Activated naive CD4-positive, alpha-beta T cell treated with anti-CD3 and anti-CD28 coated beads, Interleukin-2, amount 50 U/mL, for 16 hours (primary cell): ENCODE measurements at places on chromosomes 7 and 10.

DNA sequence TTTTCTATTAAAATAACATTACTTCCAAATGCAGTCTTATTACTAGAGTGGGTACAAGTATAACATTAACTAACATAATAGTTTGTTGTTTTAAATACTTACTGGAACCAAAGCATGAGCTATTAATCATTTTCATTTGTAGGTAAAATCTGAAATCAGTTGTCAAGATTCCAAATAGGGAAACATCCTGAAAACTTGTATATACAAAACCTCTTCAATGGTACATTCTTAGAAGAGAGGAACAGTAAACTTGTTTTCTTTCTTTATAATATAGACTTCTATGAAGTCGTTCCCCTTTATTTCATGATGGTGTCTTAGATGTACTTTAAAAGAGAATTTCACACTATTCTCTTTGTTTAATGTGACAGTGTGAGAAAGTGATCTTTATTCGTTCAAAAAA, 85.9 kb downstream of the VTI1A start:
- no peak for DNase-seq

- DNase-seq, result no peak
Measured at GRCh38 chr7:39922580-39922979, 27.5 kb upstream of the CDK13 start.

- DNase-seq, result no peak
Measured at GRCh38 chr7:71144963-71145362, 13.0 kb downstream of the GALNT17 start.

DNA sequence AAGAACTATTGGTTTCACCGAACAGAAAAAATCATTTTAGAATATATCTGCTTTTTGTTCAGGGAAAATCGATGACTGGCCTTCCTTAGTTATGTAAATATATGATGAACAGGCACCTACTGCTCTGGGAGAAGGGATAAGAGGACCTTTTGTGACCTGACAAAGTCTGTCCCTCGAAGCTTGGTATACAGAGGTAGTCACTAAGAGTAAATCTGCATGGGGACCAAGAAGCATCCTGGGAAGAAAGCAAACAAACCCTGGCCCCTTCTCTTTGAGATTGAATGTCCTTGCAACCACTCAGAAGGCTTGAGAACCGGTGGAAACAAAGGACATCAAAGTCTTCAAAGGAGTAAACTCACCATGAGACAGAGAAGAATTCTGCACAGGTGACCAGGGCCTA, 52.3 kb downstream of the SKIDA1 start:
- DNase-seq, result no peak

DNA sequence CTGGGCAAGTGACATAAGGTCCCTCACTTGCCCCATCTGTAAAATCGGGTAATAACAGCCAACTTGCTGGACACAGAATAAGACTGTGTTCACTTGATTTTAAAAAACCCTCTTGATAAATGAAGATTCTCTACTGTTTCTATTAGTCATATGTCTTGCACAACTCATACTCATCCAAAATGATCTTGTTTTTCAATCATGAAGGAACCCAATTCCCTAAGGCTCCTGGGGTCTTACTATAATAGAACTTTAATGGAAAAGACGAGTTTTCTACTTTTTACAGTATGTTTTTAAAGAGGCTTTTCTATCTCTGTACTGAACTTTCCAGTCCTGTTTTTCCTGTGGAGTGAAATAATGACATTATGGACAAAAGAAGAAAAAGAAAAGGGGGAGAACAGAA, 103.8 kb downstream of the ARID5B start:
- no peak for DNase-seq

- no peak for DNase-seq
Measured at GRCh38 chr7:150378115-150378852, 846 bp upstream of the ZNF775 start.

DNA sequence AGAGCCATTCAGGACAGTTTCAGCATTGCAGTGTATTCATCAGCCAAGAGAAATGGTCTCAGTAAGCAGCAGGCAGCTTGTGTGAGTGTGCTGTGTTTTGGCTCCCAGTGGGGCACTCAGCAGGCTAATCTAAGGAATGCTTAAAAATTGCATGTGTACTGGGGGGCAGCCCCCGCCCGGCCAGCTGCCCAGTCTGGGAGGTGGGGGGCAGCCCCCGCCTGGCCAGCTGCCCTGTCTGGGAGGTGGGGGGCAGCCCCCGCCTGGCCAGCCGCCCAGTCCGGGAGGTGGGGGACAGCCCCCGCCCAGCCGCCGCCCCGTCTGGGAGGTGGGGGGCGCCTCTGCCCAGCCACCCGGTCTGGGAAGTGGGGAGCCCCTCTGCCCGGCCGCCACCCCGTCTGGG, 116.2 kb downstream of the GRID1 start:
- no peak for DNase-seq

DNA sequence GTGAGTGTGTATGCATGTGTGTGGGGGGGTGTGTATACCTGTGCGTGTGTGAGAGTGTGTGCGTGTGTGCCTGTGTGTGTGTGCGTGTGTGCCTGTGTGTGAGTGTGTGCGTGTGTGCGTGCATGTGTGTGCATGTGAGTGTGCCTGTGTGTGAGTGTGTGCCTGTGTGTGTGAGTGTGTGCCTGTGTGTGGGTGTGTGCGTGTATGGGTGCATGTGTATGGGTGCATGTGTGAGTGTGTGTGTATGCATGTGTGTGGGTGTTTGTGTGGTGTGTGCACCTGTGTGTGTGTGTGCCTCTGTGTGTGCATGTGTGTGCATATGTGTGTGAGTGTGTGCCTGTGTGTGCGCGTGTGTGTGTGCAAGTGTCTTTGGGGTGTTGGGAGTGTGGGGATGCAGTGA, 6.4 kb downstream of the ANTXRL start:
- DNase-seq, result no peak

DNA sequence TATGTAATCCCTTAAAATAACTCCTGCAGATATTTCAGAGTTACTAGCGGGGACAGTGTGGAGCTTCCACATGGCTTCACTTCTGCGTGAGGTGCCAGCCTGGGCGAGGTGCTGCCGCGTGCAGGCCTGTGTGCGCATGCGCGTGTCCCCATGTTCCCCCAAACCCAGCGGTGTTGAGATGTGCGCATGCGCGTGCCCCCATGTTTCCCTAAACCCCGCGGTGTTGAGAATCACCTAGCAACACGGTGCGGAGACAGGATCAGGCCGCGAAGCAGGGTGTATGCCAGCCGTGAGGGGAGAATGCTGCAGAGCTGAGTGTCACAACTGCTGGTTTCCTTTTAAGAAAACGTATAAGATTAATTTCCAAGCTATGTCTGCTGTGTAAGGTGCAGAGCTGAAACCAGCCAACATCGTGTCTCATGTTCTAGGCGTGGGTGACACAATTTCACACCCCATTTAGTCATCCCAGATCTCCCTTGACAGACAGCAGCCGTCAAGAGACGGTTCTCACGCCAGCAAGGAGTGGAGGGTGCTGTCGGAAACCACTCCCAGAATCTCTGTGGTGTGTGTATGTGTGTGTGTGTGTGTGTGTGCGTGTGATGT, 71.9 kb upstream of the ADARB2 start:
- DNase-seq, result no peak

- DNase-seq, result no peak
Measured at GRCh38 chr10:18229826-18230225, 89.6 kb downstream of the CACNB2 start.

- DNase-seq, result no peak
Measured at GRCh38 chr10:52066383-52066782, 247.7 kb upstream of the DKK1 start.

DNA sequence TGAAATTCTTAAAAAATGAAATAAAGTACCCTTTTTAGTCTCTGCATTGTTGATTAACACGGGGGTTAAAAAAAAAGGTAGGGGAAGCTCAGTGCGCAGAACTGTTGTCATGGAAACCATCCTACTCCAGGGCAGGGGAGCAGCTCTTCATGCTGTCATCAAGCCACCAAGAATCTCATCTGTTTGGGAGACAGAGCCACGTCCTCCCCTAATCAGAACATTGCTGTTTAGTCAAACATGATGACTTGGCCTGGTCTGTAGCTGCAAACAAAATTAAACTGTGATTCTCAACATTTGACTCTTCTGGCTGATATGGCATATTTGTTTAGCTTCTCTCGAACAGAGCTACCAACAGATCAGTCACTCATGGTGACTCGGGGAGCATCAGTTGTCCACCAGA, 254.4 kb upstream of the KLF14 start:
- DNase-seq, result no peak

DNA sequence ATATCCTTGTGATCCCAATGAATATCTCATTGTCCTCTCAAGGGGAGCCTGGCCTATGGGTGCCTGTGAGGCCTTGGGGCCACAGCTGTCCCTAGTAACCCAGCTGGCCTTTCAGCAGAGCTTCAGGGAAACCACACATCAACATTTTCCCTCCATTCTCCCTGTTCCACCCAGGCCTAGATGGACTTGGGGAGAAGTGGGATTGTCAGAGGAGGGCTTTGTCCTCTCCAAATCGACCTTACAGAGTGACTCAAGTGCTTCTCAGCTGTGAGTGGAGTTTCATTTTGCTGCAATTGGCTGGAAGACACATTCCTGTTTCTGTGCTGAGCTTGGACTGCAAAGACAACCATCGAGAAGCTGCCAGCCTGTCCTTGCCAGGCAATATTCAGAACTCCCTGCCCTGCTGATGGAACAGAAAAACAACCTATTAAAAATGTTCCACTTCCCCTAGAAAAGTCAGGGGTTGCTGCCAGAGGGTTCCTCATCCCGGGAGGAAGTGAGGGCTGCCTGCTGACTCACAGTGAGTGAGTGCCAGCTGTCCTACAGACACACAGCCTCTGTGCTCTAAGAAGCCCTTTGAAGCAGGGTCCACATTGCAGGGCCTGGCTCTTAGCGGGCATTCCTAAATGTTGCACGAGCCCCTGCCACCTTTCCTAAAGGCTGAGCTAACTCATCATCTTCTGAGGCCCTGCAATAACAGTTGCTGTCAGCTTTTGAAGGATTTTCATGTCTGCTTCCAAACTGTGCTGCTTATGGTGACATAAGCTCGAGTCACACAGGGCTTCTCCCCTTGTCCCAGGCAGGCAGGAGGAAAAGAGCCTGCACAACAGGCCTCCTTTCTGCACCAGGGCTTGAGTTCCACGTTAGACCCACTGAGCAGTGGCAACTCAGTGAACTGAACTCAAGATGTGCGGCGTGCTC, 20.5 kb downstream of the STRA8 start:
- no peak for DNase-seq

- no peak for DNase-seq
Measured at GRCh38 chr10:26243351-26243720, 26.8 kb downstream of the GAD2 start.

- DNase-seq, result no peak
Measured at GRCh38 chr10:117137911-117138642, at the start of gene VAX1. Gene VAX1 (minus strand): TSS chr10:117138270. CDS start chr10:117138056, 214 bp downstream.

DNA sequence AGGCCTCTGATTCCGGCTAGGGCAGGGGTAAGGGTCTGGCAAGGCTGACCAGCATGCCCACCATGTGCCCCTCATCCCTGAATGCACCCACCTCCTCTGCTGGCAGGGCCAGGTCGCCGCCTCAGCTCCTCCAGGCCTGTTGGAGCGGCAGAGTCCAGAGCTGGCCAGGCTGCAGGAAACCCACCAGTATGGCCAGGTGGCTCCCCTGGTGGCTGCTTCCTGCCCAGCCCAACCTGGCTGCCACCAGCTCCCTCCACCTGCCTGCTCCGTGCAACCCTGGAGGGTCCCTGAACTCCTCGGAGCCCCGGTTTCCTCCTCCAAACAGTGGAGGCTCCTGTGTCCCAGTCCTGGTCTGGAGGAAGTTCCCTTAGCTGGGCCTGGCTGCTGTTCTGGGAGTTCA, 39.6 kb downstream of the MICALL2 start:
- DNase-seq, result no peak

DNA sequence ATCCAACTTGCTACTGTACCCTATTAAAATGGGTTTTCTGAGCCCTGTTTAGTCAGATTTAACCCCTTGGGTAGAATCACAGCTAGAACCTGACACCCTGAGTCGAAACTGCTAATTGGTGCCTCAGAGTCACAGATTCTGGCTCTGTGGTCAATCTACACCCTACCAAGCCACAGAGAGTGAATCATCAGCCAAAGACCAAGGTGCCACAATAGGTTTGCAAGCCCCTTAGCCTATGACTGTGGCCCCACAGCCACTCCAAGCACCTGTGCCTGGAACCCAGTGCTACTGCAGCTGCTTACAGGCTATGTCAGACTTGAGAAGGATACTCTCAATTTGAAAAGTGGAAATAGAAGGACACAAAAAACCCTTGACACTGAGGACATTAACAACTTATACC, 202.8 kb upstream of the KCND2 start:
- no peak for DNase-seq

DNA sequence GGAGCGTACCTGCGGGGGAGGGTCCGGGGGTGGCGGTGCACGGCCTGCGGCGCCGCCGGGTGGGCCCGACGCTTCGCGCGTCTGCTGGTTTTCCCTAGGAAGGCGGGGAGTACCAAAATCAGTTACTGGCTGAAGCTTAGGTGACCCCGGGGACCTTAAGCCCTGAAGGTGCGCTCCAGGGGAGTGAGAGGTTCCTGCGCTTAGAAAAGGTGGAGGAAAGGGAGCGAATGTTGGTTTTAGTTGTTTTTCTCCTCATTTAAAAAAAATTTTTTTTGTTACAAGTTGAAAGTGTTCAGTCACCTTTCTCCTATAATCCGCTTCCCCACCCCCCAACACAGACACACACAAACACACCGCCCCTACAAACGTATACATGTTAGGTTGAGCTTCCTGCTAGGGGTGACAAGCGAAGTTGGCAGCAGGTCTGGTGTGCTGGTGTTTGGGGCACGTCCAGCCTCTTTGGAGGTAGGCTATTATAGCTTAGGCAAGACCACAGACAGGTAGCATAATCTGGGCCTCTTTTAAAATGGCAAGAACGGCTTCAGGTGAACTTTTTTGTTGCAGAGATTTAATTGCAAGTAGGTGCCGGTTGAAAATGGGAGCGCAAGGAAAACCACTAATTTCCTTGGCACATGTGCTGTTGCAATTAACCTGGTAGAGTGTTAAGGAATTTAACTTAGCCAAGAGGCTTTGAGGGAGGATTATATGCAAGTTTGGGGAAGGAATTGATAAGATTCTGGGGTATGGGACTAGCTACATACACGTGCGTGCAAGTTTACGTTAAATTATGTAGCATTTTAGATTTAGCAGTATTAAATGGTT, 945 bp downstream of the ADD3 start:
- peak; percentile 44 for DNase-seq

GRCh38 chr10:75461672-75462649, 30.5 kb downstream of the LRMDA start:
- no peak for DNase-seq

DNA sequence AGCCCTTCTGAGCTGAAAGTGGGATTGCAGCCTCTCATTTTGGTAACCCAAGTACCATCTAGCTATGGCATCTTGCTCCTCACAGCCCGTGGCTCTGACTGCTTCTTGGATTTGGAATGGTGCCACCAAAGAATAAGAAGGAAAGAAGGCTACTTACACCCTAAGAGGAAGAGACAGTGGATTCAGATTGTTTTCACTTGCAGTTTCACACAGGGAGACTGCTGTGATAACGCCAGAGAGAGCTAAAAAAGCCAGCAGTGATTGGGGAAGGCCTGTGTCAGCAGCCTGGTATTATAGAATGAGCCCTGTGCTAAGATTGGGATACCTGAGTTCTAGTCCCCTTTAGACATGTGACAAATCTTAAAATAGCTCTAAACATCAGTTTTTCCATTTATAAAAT, 3.6 kb upstream of the LRRC4 start:
- DNase-seq, result no peak
